ENCODE measurements at places on chromosomes 7 and 10.

- DNase-seq, result no peak
These were observed 31.5 kb upstream of the ARID5B start for GRCh38 chr10:61869774-61870525.

GRCh38 chr10:72013202-72013945 lies 49.2 kb downstream of the CHST3 start:
- no peak for DNase-seq

DNA sequence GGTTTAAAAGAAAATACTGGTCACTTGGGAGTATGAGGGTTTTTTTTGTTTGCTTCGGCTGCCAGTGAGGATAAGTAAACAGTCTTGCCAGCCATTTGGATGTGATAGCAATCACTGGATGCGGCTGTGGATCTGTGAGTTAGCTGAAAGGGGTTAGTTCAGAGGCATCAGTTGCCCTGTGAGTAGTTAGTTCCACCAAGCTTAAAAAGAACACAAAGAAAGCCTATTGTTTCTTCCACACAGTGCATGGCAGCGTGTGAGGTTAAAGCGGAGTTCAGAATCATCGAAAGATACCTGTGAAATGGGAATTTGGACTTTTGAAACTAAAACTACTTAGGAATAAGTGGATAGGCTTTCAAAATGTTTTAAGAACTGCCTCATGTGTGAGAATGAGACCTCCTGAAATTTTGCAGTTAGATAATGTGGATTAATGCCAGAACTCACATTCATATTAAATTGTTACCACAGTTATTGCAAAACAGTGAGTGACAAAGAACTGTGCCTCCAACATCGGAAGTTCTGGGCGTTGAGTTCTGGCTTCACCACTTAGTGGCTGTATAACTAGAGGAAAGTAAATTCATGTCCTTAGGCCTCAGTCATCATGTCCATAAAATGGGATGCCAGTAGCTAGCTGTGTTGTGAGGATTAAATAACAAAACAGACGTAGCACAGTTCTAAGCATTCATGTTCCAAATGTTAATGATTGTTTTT lies 31.3 kb downstream of the KIAA1217 start:
- DNase-seq, result no peak

DNA sequence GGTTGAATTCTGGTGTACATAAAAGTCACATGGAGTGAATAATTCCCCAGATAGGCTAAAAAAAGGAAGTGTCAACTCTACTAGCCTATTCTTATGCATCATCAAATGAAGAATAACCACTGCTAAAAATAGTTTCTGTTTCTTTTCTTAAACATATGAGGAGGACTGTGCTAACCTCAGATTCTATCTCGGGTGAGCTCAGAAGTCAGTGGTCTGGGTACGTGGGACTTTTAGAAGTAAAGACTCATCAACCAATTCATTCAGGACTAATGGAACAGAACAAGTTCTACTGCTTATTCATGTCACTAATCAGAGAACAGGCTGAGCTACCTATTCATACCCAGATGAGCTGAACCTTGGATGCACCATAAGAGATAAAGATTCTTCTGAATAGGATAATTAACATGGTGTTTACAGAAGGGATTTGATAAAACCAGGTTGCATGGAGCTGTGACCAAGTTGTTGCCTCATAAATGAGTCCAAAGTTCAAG lies 9.5 kb upstream of the ASAH2 start:
- no peak for DNase-seq
